ENCODE measurements at places on chromosomes 1 and 21.

DNA sequence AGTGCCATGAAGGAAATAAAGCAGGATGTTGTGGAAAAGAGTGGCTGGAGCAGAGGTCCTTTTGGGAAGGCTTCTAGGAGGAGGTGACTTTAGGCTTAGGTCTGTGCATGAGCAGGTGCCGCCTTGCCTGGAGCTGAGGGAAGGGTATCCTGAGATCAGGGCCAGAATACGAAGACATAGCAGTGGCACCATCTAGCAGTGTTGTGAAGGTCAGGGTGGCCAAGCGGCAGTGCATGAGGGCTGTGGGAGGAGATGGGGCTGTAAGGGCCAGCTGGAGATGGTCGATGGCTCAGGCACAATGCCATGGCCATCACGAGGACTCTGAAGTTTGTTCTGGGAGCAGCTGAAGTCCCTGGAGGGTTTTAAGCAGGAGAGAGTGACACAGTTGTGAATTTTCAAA is 219.5 kb downstream of the PTPRU start:
- DNase-seq, result no peak

- no peak for DNase-seq
Measured at GRCh38 chr1:167440345-167440744, 78.0 kb downstream of the CD247 start.

DNA sequence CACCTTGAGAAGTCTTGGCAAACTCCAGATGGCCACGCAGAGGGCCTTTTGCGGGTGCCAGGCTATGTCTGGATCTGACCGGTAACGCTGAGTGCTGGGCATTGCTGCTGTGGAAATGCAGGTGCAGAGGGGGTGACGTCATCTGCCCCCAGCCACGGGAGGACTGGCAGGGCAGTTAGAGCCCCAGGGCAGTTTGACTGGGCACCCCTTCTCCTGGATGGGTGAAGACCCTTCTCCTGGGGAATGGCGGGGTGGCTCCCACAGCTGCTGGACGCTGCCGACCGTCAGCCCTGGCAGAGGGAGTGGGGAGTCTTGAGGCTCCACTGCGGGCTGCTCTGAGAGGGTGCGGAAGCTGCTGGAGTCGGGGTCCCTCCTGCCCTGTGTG is 12.6 kb upstream of the EDN2 start:
- no peak for DNase-seq

DNA sequence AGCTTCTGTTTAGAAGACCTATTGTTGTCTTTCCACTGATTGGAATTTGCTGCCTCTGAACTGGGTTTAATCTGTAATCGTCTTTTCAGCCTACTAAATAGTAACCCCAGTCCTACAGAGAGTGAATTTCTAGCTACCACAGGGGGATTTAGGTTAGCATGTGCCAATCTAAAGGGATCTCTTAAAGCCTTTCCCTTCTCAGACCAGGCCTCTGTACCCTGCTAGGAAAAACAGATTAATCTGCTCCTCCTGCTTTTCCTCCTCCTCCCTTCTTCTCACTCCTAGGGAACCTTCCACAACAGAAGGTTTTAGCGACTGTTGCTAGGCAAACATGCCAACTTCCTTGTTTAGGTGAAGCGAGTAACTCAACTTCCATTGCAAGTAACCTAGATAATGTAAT is 1.3 kb upstream of the RC3H1 start:
- no peak for DNase-seq

- peak; percentile 68 for DNase-seq
Measured at GRCh38 chr1:31095298-31095981, 29.9 kb upstream of the PUM1 start.

GRCh38 chr1:200118779-200119505 is 91.4 kb downstream of the NR5A2 start:
- DNase-seq, result no peak

GRCh38 chr1:6614019-6614928 is 743 bp downstream of the PHF13 start:
- no peak for DNase-seq

GRCh38 chr1:186813420-186813819 is 15.3 kb upstream of the PLA2G4A start:
- no peak for DNase-seq

DNA sequence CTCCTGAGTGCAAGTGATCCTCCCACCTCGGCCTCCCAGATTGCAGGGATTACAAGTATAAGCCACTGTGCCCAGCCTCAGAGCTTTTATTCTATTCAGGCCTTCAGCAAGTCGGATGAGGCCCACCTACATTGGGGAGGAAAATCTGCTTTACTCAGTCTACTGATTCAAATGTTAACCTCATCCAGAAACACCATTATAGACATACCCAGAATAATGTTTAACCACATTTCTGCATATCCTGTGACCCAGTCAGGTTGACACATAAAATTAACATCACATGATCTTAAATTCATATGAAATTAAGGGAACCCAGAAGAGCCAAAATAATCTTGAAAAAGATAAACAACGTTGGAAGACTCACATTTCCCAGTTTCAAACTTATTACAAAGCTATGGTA is 14.9 kb downstream of the IL20 start:
- no peak for DNase-seq

- no peak for DNase-seq
Measured at GRCh38 chr1:67612788-67613241, 72.2 kb upstream of the GADD45A start.

GRCh38 chr1:227356620-227357146 is 38.4 kb upstream of the CDC42BPA start:
- no peak for DNase-seq

- DNase-seq, result no peak
Measured at GRCh38 chr21:37522641-37523295, 156.2 kb downstream of the DYRK1A start.

- DNase-seq, result no peak
Measured at GRCh38 chr1:5818755-5819154, 173.5 kb downstream of the NPHP4 start.

DNA sequence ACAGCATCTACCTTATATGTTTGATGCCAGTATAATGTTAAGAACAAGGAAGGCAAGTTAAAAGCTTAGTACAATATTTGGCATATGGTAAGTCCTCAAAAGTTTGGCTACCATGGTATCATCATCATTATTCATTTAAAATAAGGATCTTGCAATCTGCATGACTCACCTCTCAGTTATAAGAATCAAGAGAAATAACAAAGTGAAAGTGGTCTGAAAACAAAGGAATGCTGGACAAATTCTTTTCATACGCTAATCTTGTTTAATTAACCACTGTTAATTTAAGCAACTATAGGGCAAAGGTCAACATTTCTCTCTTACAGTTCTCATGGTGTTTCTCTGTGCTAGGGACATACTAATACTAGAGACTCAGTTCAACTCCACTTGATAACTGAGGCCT is 13.0 kb upstream of the CLDN19 start:
- no peak for DNase-seq

GRCh38 chr1:69498711-69499110 is 69.0 kb upstream of the LRRC7 start:
- no peak for DNase-seq

GRCh38 chr1:182415789-182416188 is 15.3 kb upstream of the TEDDM1 start:
- no peak for DNase-seq

GRCh38 chr1:220768126-220768601 is 18.5 kb upstream of the MTARC1 start:
- no peak for DNase-seq

- DNase-seq, result peak; percentile 53
Measured at GRCh38 chr1:41742219-41742618, 176.5 kb downstream of the HIVEP3 start.

DNA sequence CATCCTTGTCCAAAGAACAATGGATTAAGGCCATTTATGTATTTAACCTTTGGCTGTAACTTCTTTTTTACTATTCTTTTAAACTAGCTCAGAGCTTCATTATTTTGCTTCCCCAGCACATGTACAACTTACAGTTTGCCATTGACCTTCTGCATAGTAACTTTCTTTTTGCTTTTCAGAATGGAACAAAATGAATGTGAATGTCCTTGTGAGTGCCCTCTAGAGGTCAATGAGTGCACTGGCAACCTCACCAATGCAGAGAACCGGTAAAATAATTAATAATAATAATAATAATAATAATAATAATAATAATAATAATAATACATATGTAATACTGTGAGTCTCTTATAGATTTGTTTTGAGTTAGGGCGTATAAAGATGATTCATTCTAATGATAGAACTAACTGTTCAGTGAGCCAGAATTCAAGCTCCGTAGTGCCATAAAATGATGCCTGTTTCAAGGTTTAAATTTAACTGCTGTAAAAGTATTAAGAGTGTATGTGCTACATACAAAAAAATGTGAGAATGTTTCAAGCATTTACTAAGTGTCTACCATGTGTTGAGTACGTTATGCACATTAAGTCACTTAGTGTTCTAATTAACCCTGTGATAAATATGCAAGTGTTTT is 69.0 kb upstream of the RAVER2 start:
- no peak for DNase-seq

DNA sequence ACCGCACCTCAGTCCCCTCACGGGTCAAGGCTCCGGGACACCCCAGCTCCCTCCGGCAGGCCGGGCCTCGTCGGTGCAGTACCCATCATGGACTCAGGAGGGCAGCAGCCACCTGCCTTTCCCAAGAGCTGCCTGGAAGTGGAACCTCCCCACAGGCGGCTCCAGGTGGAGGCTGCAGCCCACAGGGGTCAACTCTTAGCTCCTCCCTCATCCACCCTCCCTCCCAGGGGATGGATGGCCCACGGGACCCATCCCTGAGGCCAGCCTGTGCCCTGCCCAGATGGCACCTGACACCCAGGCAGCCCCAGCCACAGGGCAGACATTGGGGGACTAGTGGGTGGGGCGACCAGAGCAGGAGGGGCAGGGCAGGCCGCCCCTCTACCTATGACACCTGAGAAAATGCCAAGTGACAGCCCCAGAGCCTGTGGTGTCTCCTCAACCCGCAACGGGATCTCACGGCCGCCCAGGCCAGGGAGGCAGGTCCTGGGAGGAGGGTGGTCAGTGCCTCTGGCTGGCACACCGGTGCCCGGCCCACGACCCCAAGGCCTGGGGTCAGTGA is 1.2 kb upstream of the ARHGEF16 start:
- DNase-seq, result no peak

DNA sequence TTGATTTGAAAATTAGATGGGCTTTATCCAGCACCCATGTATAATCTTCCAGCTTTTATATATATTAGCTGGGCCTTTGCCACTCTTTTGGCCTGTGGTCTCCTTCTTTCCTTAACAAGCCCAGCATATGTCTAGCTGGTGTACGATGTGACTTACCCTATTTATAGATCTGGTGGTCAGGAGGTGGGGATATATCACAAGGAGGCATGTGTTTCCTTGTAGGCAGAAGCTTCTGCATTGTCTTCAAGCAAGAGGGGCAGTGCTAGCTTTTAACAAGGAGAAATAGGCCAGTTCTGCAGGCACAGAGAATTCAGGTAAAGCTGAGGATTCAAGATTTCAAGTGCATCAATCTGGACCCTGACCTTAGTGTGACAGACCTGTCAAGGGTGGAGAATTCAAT is 38.0 kb upstream of the DNASE2B start:
- DNase-seq, result no peak

DNA sequence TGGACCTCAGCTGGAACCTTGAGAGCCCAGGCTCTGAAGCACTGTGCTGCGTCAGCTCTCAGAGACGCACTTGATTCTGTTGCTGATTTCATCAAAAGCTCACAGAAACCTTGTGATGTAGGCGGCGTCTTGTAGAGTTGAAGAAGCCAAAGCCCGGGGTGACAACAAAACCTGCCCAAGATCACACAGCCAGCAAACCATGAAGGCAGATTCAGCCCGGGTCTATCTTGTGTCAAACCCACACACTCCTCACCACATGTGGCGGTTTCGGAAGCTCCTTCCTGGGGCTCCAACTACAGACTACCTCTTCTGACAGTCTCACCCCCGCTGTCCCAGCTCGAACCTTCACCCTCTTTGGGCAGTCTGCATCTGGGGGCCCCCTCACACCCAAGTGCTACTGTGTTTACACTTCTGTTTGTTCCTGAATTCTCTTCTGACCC is 50.4 kb downstream of the TENT5C start:
- DNase-seq, result no peak

GRCh38 chr1:173190101-173190936 is 16.8 kb downstream of the TNFSF4 start:
- DNase-seq, result peak; percentile 15

DNA sequence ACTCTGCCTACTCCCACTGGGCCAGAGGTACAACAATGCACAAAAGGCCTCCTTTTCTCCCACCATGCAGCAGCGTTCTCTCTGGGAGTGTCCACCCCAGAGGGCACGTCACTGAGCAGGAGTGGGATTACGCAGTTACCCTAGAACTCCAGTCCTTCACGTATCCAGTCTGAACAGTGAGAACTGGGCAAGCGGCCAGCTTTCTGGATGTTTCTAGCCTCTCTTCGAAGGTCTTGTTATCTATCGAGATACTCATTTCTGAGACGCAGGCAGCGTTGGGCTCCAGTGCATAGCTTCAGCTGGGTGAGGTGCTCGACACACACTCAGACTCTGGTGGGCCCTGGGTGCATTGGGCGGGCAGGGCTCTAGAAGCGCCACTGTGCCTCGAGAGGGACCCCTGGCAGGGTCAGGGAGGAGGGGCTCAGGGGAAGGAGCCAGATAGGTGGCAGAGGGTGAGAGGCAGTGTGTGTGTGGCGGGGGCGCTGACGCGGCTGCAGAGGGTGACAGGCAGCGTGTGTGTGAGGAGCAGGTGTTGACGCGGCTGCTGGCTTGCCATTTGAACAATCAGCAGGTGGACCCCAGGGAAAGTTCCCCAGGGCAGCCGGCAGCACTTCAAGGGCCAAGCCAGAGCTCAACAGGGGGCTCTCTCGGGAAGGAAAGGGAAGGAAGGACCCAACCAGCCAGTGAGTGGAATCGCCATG is 27.9 kb downstream of the PRDM15 start:
- DNase-seq, result no peak

GRCh38 chr1:237186675-237187074 is 144.7 kb downstream of the RYR2 start:
- DNase-seq, result no peak

DNA sequence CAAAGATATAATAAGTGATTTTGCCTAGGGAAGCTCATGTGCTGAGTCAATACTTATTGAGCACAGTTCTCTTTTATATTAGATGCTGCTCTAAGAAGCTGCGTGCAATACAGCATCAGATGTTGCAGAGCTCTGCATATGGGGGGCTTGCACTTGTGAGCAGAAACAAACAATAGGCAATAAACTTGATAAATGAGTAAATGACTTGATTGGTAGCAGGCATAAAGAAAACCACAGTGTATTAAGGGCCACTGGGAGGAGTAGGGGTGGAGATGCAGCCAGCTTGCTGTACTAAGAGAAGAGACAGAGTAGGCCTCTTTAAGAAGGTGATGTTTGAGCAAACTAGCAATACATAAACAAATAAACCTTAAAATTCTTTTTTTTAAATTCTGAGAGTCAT is 598.5 kb upstream of the ADAMTS5 start:
- no peak for DNase-seq

DNA sequence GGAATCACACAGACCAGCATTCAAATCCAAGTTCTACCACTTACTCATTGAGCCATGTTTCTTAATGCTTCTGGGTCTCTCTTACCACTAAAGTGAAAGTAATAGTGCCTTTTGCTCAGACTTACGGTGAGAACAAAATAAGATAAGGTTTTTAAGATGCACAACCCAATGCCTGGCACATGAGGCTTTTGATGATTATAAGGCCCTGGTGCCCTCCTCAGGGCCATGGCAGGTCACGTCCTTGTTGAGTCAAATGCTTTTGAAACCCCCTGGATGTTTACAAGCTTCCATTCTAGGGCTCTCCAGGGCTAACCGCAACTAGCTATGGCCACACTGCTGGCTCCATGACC is 76.0 kb downstream of the TENT5C start:
- no peak for DNase-seq

All from BJ (cell line).